ENCODE measurements at places on chromosomes 3 and 15.

- DNase-seq: no peak
These were observed 44.8 kb downstream of the ANP32A start for GRCh38 chr15:68775671-68776476.

GRCh38 chr15:97944724-97945123 lies 15.8 kb upstream of the ARRDC4 start:
- DNase-seq: no peak

- DNase-seq: peak; percentile 30
These were observed 7.1 kb downstream of the COL8A1 start for GRCh38 chr3:99645277-99646106.

- DNase-seq: no peak
These were observed 367.9 kb upstream of the PROK2 start for GRCh38 chr3:72152551-72153476.

DNA sequence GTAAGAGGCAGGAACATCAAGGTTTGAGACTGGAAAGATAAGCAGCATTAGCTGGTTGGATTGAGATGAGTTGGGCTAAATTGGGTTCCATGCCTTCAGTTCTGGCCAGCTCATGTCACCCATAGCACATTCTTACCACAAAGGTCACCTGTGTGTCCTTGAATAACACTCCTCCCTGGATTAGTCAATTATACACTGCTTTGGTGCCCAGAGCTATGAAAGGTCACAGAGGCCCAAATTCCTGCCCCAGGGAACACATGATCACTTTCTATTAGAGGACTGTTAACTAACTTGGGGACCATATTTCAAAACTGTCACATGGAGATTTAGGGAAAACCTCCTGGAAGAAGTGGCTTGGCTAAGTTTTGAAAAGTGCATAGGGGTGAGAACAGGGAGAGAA lies 40.1 kb upstream of the XCR1 start:
- no peak for DNase-seq

DNA sequence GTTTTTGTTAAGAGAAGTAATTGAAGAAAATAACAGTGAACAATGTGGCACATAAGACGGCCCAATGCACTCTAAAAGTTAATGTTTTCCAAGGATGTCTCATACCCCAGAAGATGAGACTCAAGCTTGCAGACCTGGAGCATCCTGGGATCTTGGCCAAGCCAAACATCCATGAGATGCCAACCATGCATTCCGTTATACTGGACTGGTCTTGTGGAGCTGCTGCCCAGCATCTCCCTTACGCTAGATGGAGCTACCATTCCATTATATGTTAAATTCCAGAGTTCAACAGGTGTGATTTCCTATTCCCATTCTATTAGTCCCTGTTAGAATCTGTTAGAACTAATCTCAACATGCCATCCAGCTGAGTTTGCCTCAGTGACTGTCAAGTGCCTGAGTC lies 181.8 kb downstream of the PDCD6IP start:
- DNase-seq: no peak

DNA sequence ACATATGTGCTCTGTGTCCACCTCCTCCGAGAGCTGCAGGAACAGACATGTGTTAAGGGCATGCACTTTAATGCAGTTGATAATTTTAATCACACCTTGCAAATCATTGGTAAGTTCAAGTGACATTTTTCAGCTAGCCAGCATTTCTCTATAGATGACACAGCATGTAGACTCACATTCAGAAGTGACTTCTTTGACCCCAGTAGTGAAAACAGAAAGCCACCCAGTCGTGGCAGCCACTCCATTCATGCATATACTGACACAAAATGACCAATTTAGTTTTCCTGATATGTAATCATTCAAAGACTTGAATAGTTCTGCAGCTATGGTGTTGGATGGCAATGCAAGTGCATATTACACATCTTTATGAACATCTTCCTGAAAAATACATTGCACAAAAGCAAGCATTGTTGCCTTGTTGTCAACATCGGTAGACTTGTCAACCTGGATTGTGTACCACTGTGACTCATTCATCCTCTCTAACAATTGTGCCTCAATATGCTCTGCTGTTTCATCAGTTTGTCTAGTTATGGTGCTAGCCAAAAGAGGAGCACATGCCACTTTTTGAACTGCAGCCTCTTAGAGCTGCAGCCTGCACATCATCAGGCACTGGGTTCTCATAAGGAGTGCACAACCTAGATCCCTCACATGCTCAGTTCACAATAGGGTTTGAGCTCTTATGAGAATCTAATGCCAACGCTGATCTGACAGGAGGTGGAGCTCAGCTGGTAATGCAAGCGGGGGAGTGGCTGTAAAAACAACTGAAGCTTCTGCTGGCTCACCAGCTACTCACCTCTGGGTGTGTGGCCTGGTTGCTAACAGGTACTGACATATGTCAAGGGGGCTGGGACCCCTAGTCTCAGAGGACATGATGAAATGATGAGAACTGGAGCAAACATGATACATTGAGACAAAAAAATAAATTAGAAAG lies 622.0 kb downstream of the PYDC2 start:
- no peak for DNase-seq

DNA sequence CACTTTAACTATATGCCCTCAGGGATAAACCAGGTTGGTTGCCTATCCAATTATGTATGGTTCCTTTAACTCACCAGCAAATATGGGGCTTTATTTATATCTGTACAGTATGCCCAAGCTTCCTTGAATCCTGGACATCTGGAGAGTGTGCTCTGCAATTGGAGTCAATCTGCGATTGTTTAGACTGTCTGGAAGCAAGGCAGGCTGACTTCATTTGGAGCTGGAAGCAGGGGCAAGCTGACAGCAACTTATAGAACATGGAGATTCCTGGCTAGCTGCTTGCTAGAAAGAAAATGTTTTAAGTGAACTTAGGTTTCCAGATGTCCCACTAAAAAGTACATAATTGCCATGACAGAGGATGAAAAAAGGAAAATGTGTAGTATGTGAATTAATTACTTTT lies 63.7 kb upstream of the TPRG1 start:
- no peak for DNase-seq

GRCh38 chr15:74461847-74462511 lies 1.0 kb upstream of the UBL7 start:
- peak; percentile 8 for DNase-seq

DNA sequence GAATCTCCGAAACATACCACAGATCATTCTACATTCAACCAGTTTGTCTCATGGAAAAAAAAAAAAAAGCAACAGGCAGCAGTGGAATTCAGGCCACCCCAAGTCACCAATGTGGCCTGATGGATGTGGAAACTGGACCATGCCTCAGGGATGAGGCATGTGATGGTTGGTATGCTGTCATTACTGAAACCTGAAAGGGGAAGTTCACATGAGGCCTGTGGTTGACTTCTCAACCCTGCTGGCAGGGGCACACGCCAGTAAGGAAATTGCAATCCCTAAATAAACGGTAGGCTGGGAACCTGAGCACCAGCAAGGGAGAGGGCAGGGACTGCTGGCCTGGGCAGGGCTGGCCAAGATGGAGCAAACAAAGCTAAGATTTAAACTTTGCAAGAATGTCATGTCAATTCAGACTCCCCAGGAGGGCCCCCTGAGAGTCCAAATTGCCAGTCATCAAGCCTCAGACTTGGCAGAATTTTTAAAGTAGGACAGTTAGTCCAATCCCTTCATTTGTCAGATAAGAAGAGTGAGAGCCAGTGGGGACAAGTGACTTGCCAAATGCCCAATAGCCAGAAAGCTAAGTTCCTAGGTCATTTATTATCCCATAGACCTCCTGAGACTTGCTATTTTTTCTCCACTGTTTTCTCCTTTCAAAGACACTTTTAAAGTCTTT lies 310.4 kb downstream of the ERC2 start:
- no peak for DNase-seq

DNA sequence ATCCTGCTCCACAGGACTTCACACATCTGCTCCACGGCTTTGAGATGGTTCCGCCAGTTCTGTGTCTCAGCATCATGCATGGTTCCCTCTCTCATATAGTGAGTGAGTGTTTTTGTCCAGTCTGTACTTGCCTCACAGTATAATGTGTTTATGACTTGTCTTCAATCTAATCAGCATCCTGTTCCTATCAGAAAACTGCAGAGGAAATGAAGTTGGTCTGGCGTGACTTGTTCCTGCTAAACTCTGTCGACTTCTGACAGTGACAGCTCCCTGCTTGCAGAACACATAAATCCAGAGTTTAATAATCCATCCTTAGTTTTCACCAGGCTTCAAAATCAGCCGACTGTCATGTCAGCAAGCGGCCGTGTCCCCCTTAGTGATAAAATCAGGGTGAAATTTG lies 222.3 kb downstream of the SLCO3A1 start:
- DNase-seq: no peak

DNA sequence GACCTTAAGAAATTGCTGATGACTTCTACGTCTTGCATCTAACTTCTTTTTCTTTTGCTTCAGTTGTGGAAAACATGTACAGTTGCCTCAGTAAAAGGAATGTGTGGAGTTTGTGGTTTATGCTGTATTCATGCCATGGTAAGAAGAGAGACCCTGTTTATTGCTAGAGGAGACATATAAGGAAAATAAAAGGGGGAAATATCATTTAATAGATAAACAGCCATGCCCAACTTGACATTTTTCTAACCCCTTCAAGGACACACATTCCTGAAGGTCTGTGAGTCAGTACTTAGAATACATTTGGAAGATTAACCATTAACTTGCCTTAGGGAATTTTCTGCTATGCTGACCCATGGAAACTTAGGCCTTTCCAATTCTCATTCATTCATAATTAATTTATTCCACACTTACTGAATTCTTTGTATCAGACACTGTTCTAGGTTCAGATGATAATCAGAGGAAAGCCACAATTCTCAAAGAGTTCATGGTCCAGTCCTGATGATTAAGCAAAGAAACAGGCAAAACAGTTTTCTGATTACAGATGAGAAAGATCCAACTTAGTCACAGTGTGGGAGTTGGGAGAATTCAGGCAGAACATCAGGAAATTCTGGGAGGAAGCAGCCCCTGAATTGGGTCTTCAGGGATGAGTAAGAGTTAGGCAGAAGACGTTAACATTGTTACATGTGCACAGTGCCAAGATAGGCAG lies 329.8 kb upstream of the RASGRP1 start:
- DNase-seq: no peak

DNA sequence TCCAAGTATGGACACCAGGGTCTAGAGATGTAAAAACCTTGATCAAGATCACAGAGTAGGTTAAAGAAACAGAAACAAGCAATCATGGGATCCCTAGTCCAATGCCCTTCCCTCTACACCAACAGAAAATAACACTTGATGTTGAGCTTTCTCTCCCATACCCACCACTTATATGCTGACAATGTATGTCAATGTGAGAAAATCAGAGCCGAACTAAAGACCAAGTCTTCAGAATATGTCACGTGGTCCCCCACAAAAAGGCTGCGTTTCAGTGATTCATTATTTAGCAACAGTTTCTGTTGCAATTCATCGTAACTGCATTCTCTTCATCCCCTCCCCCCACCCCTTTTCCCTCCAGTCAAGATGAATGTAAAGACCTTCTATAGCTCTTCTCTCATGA lies 278.9 kb upstream of the STT3B start:
- no peak for DNase-seq

DNA sequence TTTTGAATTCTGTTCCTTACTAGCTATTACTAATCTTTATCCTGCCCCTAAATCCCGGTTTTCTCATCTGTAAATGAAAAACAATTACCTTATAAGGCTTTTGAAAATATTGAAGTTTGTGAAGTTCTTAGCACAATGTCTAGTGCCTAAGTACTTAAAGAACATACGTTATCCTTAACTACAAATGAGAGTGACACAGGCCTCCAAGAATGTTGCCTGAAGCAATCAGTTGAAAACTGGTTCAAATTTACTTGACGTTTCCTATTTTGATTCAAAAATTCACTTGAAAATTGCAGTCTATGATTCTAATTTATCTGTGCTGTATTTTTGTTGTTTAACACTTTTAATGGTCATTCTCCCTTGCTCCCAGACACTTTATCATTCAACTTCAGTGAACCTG lies 3.2 kb downstream of the SENP7 start:
- DNase-seq: no peak

DNA sequence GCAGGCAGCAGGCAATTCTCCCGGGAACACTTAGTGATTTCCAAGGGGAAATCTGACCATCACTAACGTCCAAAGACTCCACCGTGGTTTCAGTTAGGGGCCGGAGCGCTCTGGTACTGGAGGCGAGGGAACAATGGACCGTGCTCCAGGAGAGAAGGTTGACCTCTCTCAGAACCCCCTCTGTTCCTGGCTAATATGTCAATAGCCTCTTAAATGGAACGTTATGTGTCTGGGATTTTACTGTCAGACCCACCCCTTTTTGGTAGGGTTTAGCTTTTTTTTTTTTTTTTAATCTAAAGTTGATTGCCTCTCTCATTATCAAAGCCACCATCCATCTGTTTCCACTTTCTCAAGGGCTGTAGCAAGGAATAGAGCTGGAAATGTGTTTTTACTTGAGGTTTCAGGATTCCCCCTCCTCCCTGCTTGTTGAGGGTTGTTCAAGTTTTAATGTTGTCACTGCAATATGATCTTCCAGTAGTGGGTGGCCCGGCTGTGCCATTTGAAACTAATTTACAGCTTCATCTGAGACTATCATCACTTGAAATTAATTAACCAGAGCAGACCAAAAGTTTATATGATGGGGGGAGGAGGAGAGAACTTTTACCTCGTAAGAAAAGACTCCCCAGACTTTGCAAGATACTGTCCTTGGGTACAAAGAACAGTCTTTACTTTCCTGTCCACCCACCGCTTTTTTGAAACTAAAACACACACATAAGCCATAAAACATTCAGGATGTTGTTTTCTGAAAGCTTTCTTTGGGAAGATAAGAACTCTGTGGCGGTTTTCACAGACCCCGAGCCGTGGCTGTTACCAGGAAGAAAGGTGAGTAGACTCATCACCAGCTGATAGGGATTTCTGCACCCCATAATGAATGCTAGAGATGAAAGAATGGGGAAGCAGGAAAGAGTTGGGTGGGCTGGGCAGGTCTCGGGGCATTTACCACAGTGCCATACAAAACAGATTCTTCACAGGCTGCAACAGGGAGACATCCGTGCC lies 187.8 kb downstream of the UACA start:
- no peak for DNase-seq

GRCh38 chr3:17065315-17065714 lies 180.6 kb downstream of the PLCL2 start:
- DNase-seq: no peak

DNA sequence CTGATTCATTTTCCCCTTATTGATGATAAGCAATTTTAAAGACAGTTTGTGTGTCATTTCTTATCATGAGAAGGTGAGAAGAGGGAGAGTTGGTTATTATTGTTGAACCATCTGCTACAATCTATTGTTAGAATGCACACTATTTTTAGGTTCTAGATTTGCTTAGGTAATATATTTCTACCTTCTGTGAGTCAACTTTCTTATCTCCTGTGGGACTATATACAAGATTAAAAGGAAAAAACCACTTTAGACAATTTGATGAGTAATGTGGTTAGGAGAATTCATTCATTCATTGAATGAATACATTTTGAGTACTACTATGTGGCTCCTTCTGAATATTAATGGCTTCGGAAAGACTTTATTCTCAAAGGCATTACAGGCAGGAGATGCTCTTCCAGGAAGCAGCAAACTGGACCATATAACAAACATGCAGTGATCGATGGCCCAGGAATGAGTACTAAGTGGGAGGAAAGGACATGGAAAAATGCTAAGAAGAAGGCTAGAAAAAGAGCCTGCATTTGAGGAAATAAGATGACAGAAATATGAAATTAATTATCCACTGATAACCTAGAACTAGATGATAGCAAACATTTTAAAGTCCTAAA lies 22.4 kb downstream of the SPTSSB start:
- DNase-seq: no peak

- peak; percentile 67 for DNase-seq
These were observed 61.4 kb downstream of the FRMD4B start for GRCh38 chr3:69324362-69325025.

- DNase-seq: no peak
These were observed 15.1 kb downstream of the MYZAP start for GRCh38 chr15:57606816-57607215.

Measured in hematopoietic multipotent progenitor cell treated with erythropoietin and hydrocortisone succinate and interleukin-3 and kit ligand, for 8 days (in vitro differentiated cells).